ENCODE measurements at places on chromosomes 3 and 15.

DNA sequence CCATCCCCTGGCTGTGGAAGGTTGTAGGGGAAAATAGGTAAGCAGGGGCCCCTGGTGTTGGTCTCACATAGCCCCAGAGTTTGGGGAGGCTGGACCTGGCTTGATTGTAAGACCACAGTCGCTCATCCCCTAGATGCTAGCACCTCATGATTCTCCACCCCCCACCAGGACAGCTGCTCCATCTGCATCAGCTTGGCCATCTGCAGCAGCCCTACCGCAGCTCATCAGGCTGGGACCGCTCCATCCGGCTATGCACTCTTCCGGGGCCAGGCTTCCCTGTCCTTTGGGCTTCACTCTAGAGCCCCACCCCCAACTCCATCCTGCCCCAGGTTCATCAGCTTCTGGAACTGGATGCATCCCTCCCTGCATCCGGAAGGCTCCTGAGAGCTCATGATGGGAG lies 12.6 kb downstream of the SCN5A start:
- no peak for DNase-seq

- no peak for DNase-seq
Observed at GRCh38 chr3:159057621-159058020, 255.8 kb downstream of the MFSD1 start.

GRCh38 chr15:41891946-41892345 lies 1.9 kb downstream of the SPTBN5 start:
- DNase-seq: no peak

DNA sequence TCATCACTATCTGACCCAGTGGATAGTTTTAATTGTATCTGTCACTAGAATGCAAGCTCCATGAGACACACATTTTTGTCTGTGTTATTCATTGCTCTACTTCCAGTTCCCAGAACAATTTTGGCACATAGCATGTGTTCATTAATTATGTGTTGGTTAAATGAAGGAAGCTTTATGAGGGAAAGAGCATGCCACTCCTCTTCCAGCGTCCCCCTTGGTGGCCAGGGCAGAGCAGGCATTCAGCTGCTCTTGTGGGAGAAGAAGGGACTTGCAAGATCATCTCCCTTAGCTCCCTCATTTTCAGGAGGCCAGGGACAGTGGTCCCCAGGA lies 489 bp upstream of the GALNT15 start:
- DNase-seq: no peak

DNA sequence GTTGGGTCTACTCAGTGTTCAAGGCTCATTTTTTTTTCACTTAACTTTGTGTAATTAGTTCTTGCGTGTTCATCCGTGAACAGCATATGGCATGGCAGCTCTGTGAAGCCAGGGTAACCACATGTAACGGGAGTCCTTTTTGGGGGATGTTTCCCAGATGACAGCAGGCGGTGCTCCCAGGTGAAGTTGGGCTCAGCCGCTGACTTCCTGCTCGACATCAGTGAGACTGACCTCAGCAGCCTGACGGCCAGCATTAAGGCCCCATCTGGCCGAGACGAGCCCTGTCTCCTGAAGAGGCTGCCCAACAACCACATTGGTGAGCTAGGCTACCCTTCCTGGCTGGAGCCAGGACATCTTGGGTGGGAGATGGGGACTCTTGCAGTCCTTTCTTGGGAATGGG lies 62.7 kb downstream of the DNASE1L3 start:
- DNase-seq: no peak

DNA sequence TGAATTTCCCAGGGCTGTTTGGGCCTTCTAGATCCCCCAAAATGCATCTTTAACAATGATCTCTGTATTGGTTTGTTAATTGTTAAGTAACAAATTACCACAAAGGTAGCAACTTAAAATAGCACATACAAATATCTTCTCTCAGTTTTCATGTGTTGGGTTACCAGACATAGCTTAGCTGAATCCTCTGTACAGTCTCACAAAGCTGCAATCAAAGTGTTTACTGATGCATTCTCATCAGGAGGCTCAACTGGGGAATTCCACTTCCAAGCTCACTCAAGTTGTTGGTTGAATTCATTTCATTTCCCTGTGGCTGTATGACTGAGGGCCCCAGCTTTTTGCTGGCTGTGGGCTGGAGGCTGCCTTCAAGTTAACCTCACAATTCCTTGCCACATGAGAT lies 297.6 kb downstream of the RPLP1 start:
- DNase-seq: no peak
